ENCODE measurements at places on chromosomes 1 and 21.

DNA sequence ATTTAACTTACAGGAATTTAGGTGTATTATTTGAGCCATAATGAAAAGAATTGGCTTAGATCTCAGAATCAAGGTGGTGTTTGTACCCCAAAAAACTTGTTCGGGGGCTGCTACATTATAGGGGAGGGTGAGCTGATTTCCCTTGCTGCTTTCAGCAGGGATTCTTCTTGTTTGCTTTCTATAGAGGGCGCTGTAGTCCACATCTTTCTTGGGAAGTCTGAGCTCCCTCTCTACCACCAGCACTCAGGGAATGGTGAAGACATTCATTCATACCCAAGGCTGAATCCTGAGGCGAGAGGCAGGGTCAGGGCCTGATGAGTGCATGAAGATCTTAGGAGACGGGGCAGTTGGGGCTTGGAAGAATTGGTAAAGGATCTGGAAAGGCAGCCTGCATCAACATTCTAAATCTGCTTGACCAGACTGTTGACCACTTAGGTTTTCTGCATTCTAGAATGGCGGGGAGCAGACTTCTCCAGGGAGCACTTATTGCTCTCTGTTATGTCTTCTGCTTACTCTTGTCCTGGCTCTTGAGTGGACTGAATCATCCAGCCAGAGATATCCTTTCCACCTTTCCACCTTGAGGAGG is 18.9 kb downstream of the SPATA46 start:
- DNase-seq, result no peak

- no peak for DNase-seq
Observed at GRCh38 chr1:193068013-193068412, 8.6 kb downstream of the RO60 start.

- no peak for DNase-seq
Observed at GRCh38 chr1:26844424-26845196, 18.1 kb downstream of the ZDHHC18 start.

DNA sequence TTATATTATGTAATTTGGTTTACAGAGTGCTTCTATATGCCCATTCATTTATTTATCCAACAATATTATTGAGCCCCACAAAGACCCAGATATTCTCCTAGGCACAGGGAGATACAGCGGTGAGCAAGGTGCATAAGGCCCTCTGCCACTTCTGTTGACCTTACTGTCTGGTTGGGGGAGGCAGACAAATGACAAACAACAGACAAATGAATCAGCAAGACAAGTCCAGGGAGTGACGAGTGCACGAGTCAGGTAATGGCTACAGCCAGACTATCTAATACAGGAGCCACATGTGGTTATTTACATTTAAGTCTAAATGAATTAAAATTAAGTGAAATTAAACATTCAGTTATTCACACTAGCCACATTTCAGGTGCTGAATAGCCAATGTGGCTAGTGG is 22.0 kb upstream of the BCAR3 start:
- no peak for DNase-seq

DNA sequence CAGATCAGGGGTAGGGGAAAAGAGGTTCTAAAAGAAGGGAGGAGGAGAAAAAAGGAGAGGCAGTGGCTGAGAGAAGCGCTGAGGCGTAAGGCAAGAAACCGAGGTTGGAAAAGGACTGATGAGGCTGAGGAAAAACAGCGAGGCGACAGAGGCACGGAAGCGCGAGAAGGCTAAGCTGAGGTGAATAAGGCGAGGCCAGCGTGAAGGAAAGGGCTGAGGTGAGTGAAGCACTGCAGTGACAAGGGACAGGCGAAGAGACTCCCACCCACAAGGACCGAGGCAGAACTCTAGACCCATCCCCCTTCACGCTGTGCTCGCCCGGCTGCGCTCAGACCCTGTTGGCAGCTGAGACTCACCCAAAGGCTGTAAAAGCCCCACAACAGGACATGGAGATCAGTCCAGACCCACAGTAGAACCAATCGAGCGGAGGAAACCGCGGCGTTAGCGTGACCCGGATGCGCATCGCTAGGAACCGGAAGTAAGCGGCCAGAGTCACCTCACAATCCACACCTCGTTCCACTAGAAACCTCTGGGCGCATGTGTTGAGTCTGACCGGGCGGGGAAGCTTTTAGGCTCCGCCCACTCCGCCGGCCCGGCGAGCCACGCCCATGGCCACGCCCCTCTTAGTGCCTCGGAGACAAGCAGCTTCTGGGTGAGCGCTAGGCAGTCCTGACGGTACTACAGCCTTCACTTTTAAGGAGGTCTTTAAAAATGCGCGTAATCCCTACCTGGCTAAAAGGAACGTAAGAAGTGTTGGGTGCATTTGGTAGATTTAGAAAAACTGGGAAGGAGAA is at the start of gene EYA3:
EYA3 (minus strand) TSS at position 443 of the 794 bp plus-strand sequence. CDS start 30,584 bp downstream, outside the sequence.
- peak; percentile 97 for DNase-seq

DNA sequence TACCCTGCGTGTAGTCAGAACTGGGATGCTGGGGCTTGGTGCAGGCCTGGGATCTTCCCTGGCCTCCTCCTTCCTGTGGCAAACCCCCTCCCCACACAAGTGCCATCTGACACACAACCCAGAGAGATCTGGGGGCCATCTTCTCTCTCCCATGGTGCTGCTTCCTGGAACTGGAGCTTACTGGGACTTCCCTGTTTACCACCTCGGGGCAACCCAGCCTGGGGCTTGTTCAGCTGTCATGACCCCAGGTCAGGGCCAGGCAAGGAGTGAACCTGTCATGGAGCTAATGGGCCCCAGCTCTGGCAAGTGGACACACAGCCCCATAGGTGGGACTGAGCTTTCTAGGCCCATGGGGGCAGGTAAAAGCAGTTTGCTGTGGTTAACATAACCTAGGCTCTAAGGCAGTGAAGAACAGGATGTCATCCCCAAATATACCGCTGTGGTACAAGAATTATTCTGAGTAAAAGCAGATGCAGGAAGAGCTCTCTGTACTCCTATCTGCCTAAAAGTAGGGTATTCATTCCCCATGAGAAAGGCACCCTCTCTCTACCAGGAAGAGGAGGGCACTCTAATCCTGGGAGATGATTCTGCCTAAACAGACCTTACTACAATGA is 2.4 kb downstream of the TRIM11 start:
- no peak for DNase-seq

GRCh38 chr1:6410248-6410893 is 9.3 kb downstream of the HES2 start:
- DNase-seq, result no peak

- no peak for DNase-seq
Observed at GRCh38 chr1:25815208-25816111, 4.3 kb upstream of the MTFR1L start.

DNA sequence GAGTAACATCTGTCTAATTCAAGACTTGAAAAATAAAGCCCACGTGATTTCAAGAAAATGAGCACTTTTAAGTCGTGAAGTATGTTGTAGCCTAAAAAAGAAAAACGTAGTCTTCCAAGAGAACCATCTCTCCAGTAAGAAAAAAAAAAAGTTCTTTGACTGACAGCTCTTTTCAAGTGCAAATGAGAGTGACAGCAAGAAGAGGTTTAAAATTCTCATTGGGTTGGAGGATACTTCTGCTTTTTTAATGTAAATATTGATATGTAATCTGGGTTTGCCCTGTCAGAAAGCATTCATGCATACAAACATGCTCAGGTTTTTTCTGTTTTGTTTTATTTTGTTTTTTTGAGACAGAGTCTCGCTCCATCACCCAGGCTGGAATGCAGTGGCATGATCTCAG is 32.3 kb upstream of the PRDM2 start:
- no peak for DNase-seq

DNA sequence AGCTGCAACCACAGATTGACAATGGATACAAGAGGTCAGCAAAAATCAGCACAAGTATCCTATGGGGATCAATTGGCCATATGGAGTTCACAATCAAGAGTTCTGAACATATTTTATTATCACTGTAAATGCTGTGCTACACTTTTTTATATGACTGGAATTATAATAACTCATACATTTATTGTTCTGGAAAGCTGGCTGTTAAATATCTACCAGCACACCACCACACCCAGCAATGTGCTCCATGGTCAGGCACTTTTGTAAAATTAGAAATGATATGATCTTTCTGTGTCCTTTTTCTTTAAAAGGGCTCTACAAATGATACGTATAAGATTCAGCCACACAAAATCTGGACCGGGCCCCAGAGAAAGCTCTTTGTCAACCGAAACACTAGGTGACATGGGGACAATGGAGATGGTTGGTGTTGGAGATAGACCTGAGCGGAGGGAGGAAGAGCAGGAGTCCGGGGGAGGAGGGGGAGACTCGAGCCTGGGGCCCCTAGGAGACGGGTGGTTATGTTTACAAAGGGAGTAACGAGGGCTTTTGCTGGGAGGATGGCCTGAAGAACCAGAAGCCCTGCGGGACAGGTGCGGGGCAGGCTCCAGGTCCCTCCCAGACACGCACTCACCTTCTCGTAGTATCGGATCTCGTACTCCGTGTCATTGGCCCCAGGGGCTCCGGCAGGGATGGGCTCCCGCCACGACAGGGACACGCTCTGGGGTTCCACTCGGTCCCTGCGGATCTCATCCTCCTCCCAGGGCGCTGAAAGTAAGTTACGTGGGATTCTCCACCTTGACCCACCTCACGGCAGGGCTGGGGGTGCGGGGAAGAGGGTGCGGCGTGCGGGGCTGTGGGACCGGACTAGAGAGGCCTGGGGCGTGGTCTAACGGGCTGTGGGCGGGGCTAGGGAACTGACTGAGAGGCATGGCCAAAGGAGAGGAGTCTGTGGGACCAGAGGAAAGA is 30.0 kb downstream of the EPHA10 start:
- DNase-seq, result no peak

DNA sequence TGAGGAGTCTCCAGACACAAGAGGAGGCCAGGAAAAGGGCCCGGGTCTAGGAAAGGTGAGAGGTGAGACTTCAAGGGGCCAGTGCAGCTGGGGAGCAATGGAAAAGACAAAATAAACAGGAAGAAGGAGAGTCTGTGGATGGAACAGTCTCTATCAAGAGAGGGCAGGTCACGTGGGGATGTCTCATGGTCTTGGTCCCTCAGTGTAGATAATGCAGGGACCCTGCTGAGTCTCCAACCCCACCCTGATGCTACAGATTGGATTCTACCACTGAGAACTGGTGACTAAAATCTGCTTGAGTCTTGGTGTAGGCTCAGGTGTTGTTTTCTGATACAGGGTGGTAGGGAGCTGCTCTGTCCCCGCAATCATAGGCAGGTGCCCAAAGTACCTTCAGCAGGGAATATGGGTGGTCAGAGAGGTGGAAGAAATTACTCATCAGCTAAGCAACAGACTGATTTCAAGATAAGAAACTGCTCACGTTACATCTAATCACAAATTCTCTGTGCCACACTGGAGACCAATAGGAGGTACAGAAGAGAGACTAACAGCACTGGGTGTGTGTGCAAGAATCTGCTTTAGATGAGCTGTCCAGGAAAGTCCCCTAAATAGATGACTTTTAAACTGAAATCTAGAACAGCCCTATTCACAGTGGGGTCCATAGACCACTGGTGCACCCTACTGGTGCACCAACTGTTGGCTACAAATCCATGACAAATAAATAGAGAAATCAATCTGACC is 101.5 kb upstream of the TLR5 start:
- DNase-seq, result no peak

GRCh38 chr1:24443241-24443656 is 27.6 kb downstream of the NIPAL3 start:
- no peak for DNase-seq

DNA sequence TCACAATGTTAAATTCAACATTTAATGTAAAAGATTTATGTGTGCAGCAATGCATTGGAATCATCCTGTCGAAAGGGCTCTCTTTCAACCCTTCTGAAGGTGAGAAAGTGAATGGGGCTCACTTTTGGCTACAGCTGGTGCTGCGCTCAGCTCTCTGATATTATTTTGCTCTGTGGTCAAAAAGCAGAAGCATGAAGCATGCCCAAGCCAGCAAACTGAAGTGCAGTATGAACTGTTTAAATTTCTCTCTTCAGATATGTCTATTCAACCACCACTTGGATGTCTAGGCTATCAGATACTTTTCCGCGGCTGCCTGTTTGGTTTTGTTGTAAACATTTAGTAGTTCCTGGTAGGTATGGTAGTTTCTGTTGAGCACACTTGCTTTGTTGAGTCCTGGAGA is 216.9 kb upstream of the TMPRSS15 start:
- DNase-seq, result no peak

DNA sequence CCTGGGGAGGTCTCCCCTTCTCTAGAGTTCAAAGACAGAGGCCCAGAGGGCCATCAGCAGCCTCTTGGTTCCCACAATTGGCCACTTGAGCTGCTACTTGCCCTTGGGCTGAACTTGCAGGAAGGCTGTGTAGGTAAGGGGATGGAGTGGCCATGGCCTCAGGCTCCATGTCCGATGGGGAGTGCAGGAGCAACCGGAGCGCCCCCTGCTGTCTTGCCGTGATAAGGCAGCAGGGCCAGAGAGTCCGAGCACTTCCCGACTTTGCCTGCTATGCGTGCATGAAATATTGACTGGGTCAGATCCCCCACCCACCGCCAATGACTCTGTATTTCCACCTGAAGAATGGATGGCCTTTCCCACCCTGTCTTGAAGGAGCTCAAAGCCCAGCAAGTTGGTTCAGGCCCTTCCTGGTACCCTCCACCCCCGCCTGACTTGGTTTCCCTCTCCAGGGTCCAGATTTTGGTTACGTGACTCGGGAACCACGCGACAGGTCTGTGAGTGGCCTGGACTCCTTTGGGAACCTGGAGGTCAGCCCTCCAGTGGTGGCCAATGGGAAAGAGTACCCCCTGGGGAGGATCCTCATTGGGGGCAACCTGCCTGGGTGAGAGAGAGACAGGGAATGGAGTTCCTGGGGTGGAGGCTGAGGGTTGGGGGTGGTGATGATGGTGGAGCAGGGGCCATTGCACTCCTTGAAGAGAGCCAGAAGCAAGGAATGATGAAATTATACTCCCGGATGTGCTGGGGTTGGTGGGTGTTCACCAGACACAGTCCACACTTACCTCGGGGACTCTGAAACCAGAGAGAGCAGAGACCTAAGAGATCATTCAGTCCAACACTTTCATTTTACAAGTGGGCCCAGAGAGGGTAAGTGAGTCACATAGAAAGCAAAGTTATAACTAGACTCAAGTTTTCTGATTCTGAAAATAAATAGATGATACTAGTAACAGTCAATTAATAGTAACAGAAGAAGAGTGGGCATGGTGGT is 25.6 kb downstream of the PADI3 start:
- no peak for DNase-seq

GRCh38 chr1:201713086-201713810 is 115.7 kb upstream of the IPO9 start:
- DNase-seq, result no peak

DNA sequence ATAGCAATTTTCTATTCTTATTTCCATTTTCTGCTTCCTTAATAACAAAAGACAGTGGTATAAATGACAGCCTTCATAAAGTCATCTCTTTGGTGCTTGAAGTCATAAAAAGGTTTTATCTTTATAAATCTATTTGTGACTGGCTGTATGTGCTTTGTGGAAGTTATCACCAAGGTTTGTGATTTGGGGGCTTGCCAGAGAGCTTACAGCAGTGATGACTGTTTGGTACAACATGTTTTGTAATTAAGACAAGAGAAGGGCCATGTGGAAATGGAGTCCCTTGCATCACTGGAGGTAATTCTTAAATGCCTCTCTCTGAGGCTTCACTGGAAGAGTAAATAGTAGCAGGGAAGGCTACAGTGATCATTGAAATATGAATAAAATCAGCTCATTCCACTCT is 2.7 kb downstream of the SLC35F3 start:
- DNase-seq, result no peak

All from stimulated activated CD8-positive, alpha-beta memory T cell treated with anti-CD3 and anti-CD28 coated beads, Interleukin-4, amount 100 ng/mL, for 24 hours (primary cell).